Panc1 (cell line): ENCODE measurements at places on chromosomes 3 and 15. TPM values are rescaled to one million over a fixed set of nuclear protein-coding genes. Genes with fewer than 3 reads are reported as not detected.

DNA sequence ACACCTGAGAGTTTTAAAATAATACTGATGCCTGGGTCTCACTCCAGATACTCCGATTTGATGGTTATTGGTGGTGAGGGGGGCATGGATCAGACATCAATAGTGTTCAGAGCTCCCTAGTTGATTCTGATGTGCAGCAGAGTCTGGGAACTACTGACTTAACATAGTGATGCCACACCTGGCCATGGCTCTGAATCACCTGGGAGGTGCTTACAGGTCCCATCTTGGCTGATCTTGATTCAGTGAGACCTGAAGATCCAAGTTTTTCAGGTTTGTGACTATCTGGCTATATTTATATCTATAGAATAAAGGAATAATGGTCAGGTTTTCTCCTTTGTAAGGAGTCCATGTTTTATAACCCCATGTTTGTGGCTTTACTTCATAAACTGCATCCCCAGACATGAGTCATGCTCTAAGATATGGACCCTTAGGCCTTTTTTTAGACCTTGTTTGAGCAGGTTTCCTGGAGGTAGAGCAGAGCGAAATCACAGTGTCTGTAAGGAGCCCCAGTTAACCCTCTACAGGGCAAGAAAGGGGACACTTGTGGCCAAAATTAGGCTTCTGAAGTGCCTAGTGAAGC, 101.4 kb downstream of the LARS2 start:
- DNase-seq, result no peak

The LDHAL6B gene
- total RNA-seq, result not detected

- DNase-seq, result no peak
Measured at GRCh38 chr15:45454814-45455213, 67.7 kb downstream of the SLC30A4 start.

- no peak for DNase-seq
Measured at GRCh38 chr3:162507397-162507796, 1010.8 kb downstream of the OTOL1 start.

The MYL3 gene
- not detected for total RNA-seq

The TRPM1 gene
- total RNA-seq, result not detected

GRCh38 chr15:91947683-91948608, 94.4 kb downstream of the SLCO3A1 start:
- no peak for DNase-seq

The CIP2A gene
- 52.0 TPM for total RNA-seq

DNA sequence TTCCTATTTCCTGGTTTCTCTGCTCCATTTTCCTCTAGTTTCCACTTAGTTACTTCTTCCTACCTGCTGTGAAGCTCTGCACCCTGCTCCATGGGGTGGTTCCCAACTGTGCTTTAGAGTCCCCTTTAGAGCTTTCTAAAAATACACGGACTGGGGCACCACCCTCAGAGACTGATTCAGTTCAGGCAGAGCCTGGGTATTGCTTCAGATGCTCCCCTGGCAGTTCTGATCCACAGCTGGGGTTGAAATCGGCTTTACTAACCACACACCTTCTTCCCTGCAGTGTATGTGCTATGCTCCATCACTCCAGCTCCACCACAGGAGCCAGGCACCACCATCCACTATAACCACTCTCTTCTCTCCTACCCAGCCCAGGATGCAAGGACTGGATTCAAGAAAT, 12.6 kb downstream of the ANP32A start:
- DNase-seq, result no peak

DNA sequence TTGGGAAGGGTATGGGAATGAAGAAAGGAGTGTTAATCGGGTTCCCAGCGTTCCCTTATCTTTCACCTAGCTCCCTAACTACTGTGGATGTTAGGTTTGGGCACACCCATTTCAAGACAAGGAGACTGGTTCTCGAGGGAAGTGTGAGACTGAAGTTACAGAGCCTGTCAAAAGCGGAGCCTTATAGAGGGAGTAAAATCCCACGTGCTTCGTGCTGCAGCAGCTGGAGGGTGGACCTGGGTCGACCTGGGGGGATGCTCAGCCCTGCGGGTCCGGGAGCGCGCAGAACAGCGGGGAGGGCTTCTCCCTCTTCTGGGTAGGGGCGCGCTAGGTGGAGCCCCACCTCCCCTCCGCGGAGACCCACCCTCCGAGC, 314 bp upstream of the TMED3 start:
- no peak for DNase-seq

The GPR176 gene
- total RNA-seq, result 12.7 TPM

DNA sequence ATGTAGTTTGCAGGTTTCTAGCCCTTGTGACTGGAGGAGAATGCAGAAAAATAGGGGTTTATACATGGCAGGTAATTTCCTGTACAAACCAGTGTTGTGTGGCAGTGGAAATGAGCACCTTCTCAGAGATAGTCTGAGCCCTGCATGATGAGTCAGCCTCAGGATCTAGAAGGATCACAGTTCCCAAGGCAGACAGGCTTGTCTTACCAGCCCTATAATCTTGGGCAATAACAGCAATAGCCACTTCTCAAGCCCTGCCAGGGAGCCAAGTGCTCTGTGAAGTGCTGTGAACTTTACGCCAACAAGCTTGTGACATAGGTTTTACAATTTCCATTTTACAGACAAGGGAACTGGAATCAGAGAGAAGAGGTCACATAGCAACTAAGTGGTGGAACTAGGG, 89.4 kb downstream of the CD47 start:
- DNase-seq, result no peak

DNA sequence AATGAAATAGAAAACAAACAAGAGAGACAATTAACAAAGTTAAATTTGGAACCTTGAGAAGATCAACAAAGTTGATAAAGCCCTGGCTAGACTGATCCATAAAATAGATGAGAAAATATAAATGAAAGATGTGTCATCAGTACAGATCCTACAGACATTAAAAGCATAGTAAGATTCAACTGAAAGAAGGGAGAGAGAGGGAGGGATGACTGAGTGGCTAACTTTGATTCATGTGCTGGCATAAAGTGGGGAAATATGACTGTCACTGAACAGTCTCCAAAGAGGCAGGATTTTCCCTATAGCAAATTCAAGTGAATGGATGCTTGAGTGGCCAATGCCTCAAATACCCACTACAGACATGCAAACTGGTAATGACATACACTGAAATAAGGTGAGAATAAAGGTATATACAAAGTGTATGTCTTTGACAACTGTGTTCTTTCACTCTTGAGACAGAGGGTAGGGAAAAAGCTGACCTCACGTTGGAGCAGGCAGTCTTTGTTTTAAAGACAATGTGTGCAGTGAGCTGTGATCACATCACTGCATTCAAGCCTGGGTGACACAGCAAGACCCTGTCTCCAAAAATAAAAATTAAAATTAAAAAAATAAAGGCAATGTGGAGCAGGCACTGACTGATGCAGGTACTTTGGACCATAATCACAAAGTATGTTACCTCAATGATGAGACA, 35.9 kb upstream of the CHD2 start:
- DNase-seq, result no peak

- DNase-seq, result no peak
Measured at GRCh38 chr3:197026481-197026866, 3.1 kb downstream of the MELTF start.

- DNase-seq, result no peak
Measured at GRCh38 chr15:71914092-71914491, 103.7 kb downstream of the NR2E3 start.

The MASP1 gene
- total RNA-seq, result not detected

GRCh38 chr3:106758459-106758858, 618.8 kb upstream of the CCDC54 start:
- DNase-seq, result no peak

GRCh38 chr3:144548346-144548745, 576.7 kb downstream of the DIPK2A start:
- DNase-seq, result no peak

DNA sequence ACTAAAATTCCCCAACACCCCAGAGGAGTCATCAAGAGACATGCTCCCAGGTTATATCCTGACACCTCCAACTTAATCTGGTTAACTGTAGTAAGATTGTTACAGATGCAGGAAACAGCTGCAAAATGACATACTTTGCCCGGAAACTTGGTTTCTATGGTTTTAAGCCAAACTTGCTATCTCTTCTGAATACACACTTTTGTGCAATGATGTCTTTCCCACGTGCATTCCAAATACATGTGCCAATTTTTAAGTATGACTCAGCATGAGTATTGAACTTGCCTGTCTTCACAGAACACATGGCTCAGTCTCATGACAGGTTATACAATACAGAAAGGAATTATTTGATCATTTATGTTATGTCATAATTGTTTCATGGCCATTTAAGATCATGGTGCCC, 207.0 kb upstream of the DCBLD2 start:
- no peak for DNase-seq

DNA sequence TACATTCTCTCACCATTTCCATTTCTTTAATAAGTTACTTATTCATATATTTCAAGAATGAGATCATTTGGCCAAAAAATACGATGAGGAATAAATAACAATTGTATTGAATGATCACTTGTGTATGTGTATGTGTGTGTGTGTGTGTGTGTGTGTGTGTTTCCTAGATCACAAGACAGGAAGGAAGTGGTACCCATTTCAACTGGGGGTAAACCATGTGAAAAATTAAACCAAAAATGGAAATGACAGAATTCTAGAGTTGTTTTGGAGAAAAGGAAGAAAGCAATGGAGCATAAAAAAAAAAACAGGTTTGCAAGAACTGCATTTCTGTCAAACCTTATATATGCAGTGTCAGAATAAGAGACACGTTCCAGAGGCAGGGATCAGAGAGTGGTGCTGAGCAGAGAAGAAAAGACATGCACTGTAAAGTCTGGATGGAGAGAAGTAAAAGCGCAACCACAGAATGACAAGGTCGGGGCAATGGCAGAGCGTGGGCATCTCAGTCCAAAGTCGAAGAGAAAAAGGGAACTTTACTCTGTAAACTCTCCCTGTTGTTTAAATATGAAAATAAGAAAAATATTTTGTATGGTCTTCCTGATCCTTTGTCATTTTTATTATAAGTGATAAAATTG, 75.5 kb downstream of the PEX5L start:
- DNase-seq, result no peak

DNA sequence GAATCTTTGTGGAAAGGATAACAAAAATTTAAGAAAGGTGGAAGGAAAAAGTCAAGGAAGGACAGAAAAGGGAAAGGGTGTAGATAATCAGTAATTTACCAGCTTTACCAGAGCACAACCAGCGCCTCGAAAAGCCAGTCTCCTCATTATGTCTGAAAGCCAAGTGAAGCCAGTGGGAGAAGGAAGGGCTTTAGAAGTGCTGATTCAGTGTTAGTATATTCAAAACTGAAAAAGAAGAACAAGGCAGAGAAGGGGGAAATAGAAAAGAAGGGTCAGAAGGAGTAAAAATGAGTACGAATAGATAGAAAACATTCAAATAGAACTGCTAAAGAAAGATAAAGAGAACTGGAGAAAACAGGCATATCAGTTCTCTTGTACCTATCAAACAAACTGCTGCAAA, 4.1 kb downstream of the PBRM1 start:
- DNase-seq, result no peak

DNA sequence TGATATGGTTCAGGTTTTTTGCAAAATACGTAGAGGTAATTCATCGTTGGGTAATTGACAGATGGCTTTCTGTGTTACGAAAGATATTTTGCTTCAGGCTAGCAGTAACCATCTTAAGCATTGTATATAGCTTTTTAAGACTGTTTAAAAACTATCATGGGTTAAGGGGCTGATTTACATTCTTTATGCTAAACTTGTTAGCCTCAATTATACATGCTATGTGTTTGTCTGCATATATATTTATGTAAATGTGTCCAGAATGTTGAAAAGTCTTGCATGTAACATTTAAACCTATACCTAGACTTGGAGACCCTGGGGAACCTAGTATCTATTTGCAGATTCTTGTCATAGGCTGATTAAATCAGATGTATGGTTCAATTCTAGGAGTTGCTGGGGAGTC, 11.1 kb upstream of the P2RY14 start:
- DNase-seq, result no peak

- no peak for DNase-seq
Measured at GRCh38 chr15:70710714-70711113, 52.6 kb downstream of the UACA start.
